ENCODE measurements at places on chromosomes 2 and 18. TPM values are rescaled to one million over a fixed set of nuclear protein-coding genes. Genes with fewer than 3 reads are reported as not detected.

DNA sequence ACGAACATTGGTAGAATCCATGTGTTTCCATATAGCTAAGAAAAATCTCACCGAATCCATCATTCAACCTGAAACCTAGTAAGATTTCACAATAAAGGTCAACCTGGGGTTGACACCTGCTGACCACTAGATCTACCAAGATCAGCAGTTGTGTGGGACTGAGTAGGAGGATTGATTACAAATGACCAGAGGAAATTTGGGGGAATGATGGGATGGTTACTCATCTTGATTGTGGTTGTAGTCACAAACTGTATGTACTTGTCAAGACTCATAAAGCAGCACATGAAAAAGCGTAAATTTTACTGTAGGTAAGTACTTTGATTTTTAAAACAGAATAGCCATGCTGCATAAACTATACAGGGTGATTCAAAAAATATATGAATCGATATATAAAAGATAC lies 14.7 kb downstream of the DAPL1 start:
- peak; percentile 45 for DNase-seq

GRCh38 chr2:240250985-240251847 lies 110.8 kb upstream of the OTOS start:
- peak; percentile 78 for DNase-seq

DNA sequence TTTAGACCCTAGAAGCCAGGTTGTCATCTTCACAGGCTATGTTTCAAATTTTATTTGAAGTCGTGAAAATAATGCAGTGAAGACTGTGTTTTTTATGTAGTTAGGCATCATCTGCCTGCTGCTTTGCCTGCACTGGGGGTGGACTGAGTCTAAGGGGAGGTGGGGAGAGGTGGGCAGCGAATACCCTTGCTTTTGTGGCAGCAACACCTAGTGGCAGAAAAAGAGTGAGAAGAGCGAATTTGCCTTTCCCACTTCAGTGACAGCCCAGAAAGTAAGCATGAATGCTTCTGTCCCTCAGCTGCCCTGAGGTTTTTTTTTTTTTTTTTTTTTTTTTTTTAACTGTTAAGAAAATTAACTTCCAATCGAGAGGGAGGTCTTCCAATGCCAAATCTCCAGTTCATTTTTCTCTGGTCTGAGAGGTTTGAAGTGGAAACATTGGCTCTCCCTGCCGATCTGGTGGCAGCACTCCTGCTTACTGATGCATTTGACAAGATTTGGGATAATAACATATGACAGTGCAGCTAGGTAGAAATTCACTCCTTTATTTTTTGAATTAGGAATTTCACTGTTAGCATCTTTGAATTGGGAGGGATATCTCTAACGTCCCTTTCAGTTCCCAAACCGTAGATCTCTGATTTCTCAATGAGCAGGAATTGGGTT lies 60.3 kb upstream of the LYPD6B start:
- DNase-seq, result no peak

GRCh38 chr18:8841781-8842485 lies 136.6 kb downstream of the MTCL1 start:
- peak; percentile 84 for DNase-seq

DNA sequence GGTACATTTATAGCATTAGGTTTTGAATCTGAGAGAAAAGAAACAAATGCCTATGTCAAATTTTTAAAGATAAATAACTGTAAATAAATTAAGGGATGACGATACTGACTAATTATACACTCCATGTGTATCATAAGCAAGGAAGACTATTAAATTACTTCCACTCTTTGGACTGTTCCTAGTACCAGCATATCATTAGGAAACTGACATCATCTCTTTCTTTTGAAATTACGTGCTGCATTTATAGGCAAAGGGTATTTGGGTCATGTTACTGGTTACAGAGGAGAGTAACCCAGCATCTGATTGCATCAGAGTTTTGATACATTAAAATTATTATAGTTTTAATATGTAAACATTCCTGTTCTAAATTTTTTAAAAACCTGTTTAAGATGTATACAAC lies 309.7 kb downstream of the XIRP2 start:
- no peak for DNase-seq

DNA sequence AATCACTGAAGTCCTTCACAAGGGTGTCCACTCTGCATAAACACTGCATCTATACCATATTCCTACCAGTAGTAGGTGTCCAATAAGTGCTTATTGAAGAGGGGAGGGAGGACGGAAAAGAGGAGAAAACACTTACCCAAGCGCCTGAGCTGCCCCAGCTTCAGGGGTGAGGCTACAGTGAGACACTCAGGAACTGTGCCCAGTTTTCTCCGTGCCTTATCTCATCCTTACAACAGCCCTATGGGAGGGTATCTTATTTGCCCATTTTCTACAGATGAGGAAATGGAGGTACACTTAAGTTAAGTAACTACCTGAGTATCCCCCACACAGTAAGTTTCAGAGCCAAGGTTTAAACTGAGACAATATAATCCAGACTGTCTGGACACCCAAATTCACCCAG lies 41.5 kb downstream of the RNF152 start:
- no peak for DNase-seq

DNA sequence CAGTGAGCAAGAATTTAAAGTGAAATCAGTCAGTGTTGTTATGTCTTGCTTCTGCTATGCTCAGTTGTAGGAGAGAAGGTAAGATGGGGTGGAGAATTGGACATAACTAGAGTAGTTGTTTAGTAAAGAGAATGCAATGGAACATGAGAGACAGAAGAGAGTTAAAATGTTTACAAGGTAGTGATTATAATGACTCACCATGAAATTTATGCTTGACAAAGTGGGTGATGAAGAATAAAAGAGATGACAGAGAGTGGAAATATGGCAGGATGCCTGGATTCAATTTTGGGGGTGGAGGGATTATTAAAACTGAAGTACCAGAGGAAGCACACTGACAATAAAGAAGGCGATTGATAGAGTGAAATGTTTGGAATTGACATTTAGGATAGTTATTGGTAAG lies 10.6 kb downstream of the SCG2 start:
- peak; percentile 38 for DNase-seq

GRCh38 chr2:171553858-171554257 lies 31.6 kb downstream of the CYBRD1 start:
- no peak for DNase-seq

DNA sequence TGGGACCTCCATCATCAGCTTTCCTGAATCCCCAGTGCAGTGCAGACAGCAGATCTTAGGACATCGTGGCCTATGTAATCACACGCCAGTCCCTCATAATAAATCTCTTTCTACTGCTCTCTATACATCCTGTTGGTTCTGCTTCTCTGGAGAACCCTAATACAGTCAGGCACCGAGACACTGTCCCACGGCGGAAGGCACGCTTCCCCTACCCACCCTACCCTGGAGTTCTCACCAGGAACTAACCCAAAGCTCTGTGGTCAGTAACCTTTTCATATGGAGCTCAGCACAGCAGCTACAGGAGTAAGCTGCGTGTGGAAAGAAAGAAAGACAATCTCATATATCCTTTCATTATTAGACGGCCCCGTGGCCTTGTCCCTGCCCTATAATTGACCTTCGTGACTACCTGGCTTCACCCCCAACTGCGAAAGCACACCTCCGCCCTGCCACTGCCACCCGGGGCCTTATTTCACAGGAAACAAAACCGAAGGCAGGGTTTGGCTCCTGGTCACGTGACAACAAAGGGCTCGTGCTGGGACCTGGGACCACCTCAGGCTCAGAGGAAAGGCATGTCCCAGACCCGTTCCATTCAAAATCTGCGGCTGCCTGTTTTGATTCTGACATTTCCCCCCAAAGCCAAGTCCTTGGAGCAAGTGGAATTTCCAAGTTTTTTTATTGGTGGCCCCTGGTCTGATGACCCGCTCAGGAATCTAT lies 99.7 kb upstream of the ODC1 start:
- no peak for DNase-seq

PROM2 gene
- total RNA-seq, result 1.2 TPM

OBSL1 gene
- 88.1 TPM for total RNA-seq

KIAA2012 gene
- total RNA-seq, result not detected

Data from astrocyte (in vitro differentiated cells and primary cell).